Naive thymus-derived CD4-positive, alpha-beta T cell (primary cell): ENCODE measurements at places on chromosomes 3 and 15.
A peak's percentile ranks its signal among the peaks of the same experiment; 100 is the strongest.

- DNase-seq, result no peak
Observed at GRCh38 chr3:45571216-45571615, 23.3 kb upstream of the LIMD1 start.

DNA sequence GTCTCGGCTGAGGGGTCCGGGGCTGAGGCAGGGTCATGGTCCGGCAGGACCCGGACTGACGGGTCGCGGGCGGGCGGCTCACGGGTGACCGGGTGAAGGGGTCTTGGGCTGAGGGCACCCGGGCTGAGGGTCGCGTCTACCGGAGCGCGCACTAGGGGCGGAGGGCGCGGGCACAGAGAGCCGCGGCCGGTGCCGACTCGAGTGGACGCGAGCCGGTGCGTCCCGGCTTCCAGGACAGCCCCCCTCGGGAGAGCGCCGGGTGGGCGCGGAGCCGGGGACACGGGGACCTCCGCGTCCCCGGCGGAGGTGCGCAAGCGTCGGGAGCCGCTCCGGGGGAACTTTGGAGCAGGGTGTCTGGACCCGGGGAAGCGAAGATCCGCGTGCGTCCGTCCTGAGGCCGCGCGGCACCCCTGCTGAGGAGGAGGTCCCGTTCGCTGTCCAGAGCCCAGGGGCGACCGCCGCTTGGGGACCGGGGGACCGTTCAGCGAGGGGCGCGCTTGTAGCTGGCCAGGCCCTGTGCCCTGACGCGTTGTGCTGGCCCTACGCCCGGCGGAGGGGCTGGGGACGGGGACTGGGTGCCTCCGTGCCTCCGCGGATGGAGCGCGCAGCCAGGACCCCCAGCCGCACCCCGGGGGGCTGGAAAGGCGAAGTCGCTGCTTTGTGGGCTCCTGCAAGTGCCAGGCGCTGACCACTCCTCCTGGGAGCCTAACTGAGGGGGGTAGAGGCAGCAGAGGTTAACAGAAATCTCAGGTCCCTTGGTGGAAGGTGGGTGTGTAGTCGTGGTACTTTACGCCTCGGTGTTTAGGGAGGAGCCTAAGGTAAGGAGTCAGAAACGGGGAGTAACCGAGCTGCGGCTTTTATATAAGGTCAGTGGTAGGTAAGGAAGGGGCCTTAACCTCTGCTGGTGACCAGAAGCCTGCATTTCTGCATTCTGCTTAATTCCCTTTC, at the start of gene PPARG:
TSS of gene PPARG (plus strand) at position 889 of the 948 bp plus-strand sequence. CDS start 90,642 bp downstream, outside the sequence.
- no peak for DNase-seq

- no peak for DNase-seq
Observed at GRCh38 chr3:45487508-45487907, 99.1 kb downstream of the LARS2 start.

DNA sequence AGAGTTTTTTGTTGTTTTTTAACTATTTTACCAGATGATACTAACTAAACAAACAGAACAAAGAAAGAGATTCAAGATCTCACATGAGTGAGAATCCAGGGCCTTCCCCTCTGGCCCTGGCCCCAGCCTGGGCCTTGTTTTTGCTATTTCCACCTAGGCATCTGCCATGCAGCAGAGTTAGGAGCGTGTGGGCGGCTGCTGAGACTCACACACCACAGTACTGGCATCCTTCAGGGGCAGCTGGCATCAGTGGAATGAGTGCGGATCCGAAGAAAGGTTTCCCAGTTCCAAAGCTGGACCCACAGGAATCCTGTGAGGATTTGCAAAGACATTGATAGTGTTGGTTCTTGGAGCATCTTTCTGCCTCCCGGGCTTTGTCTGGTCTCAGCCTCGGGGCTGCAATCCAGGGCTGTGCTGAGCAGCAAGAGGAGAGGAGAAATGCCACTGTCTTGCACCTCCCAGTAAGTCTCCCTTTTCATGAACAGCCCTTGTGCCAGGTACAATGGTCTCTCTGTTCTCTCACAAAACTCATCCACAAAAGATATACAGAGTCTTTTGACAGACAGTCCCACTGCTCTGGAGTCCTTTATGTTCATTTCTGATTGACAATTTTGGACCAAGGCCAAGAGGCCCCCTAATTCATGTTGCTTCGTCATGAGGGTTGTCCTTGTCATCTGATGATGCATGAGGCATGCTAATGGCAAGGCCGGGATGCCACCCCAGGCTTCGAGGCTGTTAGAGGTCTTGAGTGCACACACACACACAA, 46.6 kb downstream of the APH1B start:
- DNase-seq, result no peak

GRCh38 chr15:58096529-58097084, 31.1 kb upstream of the ALDH1A2 start:
- DNase-seq, result no peak

- no peak for DNase-seq
Observed at GRCh38 chr15:91790836-91791235, 62.7 kb upstream of the SLCO3A1 start.

- DNase-seq, result no peak
Observed at GRCh38 chr3:53074761-53075742, 29.2 kb upstream of the SFMBT1 start.

DNA sequence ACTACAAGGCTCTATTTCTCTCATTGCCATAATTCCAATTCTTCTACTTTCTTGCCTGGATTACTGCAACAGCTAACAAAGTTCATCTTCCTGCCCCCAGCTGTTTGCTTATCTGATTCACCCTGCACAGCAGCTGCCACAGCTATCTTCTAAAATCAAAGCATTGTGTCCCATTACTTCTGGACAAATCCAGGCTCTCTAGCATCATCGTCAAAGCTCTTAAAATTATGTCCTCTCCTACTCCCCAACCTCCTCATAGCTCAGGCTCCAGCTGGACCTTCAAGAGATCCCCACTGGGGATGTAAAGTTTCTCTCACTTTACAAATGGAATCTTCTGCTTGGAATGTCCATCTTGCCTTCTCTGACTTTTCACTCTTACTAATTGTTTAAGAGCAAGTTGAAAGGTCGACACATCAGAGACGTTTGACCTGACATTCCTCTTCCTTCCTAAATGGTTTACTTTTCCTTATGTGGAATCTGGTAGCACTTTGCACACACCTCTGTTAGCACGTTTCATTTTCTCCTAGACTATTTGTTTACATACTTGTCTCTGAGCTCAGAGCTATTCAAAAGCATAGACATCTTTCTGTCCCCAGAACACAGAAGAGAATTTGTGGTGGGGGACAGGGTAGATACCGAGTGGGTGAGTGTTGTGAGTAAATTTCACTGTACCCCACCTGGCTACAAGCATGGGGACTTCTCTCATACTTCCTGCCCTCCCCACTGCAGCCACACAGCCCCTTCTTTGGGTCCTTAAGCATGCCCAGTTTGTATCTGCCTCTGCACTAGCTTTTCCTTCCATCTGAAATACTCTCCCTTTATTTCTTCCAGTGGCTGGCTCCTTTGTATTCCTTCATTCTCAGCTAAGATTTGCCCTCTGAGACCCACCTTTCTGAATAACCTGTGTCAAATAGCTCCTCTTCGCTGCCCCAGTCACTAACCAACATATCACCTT, 77.9 kb downstream of the SERPINI1 start:
- no peak for DNase-seq

DNA sequence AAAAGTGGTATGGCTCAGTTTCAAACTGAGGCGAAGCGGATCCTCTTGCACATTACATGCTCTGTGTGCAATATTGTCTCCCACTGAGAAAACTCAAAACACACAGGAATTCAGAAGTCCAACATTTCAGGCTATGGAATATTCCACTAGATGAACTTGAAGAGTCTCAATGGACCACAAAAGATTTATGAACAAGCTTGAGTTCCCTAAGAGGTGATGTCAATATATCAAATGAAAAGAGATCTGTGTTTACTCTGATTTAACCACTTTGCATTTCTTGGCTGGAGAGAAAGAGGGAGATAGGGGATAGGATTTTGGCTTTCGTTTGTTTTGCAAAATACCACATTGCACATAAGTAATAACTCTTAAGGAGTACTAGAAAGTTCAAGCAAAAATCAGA, 20.3 kb downstream of the PDZRN3 start:
- DNase-seq, result no peak

GRCh38 chr3:35678643-35679161, 39.4 kb downstream of the ARPP21 start:
- no peak for DNase-seq

GRCh38 chr3:5431811-5432378, 244.4 kb downstream of the EDEM1 start:
- DNase-seq, result no peak

- DNase-seq, result no peak
Observed at GRCh38 chr3:150292891-150293290, 115.2 kb upstream of the TSC22D2 start.

GRCh38 chr3:43582866-43583265, 38.9 kb downstream of the ANO10 start:
- DNase-seq, result no peak

GRCh38 chr3:120352017-120352416, 2.9 kb upstream of the LRRC58 start:
- no peak for DNase-seq

DNA sequence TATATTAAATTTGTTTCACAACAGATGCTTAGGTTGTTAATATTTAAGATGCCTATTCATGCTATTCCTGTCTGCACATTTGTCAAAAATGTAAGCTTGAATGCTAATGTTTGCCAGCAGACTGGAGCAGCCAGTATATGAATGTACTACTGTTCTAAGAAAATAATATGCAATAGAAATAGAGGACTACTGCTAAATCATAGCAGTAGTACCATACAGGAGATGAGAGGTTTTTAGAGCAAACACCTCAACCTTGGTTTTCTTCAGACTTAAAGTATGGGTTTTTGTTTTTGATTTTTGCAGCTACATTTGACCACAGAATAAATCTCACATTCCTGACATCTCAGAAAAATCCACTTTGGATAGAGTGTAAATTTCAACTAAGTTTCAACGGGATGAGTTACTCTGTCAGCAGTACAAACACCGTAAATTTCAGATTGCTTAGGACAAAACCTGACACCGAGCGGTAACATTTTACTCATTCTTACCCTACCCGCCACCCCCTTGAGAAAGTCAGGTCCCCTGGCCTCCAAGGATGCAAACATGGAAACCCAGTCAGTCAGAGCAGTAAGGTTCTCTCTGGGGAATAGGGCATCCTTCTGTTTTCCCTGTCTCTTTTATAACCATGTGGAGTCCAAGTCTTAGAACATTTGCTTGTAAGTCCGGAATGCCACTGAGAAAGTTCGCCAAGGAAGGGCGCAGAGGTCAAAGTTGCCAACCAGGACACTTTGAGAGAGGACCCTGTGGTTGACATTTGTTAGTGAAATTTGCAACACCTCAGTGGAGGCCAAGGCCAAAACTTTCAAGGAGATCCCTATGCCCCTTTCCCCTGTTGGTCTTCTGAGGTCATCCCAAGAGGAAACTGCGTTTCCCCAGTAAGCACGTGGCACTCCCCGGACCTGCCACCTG, 17.9 kb upstream of the SATB1 start:
- no peak for DNase-seq

- DNase-seq, result no peak
Observed at GRCh38 chr15:43126356-43126755, 7.0 kb upstream of the TMEM62 start.

DNA sequence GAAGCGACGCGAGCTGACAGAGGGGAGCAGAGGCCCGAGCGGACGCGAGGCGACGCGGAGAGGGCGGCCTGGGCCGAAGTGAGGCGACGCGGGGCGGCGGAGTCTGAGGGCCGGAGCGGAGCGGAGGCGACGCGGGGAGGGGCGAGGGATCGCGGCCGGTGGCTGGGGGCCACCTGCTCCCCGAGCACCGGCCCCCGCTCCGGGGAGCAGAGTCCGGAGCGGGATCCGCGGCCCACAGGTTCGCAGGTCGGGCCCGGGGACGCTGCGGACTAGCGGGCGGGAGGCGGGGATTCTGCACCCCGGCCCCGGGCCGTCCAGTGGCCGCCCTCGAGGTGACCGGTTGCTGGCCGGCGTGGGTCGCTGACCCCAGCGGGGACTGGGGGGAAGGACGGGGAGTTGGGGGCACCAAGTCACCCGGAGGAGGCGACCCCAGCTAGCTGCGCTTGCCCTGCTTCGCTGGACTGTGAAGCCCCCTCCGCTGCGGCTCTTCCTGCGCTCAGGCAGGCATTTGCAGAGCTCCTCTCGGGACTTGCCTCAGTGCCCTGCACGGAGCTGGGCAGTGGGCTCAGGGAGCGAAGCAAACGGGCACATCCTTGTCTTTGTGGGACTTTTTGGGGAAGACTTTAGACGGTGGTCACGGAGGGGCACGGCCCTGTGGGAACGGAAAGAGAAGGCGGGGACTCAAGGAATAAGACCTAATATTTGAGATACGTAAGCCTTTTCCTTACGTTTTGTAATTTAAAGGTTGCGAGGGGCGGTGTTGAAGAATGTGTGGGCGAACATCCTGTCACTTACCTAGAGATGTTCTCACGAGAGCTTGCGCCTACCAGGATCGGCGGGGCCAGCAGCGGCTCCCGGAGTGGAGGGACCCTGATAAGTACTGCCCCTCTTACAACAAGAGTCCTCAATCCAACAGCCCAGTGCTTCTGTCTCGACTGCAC, 566 bp downstream of the HMCES start:
- peak; percentile 25 for DNase-seq
